ENCODE measurements at places on chromosomes 3 and 15.

DNA sequence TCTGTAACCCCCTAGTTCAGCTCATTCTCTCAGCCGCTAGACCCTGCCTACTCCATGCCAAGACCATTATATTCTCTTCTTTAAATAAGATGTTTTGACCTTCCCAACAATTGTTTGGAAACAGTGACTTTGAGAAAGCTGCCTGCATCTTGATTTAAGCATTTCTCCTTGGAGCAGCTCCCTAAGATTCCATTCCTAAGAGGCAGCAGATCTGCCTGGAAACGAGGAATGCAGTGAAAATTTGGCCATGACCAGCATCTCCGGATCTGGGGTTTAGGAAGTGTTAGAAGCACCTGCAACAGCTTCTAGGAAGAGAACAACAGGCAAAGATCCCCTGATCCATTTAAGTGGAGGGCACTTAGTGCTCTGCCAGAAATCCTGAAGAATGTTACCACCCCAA is 235.7 kb downstream of the NTRK3 start:
- DNase-seq, result peak; percentile 13

DNA sequence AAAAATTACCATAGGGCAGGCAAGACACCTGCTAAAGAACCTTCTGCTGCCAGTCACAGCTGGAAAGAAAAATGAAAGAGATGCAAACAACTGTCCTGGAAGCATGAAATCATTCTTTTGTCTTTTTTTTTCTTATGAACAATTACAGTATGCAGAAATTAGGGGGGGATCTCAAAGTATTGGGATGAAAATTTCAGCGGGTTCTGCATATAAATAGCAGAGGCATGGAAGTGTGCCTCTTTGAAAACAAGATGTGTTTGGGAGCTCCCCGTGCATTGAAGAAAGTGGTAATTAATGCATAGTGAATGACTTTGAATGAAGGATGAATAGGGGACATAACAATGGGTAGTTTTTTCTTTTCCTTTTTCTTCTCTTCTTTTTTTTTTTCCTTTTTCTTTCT is 431.2 kb downstream of the SOX2 start:
- DNase-seq, result no peak

- DNase-seq, result peak; percentile 90
These were observed 398.3 kb downstream of the MFSD1 start for GRCh38 chr3:159200176-159200575.

- DNase-seq, result no peak
These were observed 66.7 kb downstream of the SLC24A1 start for GRCh38 chr15:65688462-65688861.

GRCh38 chr3:47365213-47366153 is 15.3 kb upstream of the PTPN23 start:
- peak; percentile 82 for DNase-seq

- DNase-seq, result no peak
These were observed 8.3 kb downstream of the MUC4 start for GRCh38 chr3:195803289-195803908.

- DNase-seq, result no peak
These were observed 1.6 kb downstream of the MUSTN1 start for GRCh38 chr3:52833202-52833601.

DNA sequence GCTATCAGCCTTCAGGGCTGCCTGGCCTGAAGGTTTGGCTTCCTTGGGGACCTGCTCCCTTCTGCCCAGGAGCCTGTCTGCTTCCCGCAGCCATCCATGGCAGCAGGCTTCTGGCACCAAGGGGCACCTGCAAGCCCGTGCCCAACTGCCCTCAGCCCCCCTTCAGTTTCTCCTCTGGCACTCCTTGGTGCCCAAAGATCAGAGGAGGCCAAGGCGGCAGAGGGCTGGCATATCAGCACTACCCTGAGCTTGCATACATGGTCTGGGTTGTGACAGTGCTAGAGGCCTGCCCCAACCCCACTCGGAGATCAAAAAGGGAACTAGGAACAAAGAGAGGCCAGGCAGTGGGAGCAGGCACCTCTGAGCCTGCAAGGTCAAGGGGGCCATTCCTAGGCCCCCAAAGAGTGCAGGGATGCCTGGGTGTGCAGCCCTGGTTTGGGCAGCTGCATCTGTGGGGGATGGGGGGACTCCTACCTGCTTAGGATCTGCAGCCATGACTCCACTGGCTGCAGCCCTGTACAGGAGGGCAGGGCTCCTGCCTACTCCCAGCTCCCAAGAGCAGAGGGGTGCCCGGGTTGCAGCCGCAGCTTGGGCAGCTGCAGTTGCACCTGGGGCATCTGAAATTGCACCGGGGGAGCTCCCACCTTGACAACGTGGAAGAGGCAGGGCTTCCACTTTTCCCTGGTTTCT is 76.2 kb upstream of the TP63 start:
- no peak for DNase-seq

DNA sequence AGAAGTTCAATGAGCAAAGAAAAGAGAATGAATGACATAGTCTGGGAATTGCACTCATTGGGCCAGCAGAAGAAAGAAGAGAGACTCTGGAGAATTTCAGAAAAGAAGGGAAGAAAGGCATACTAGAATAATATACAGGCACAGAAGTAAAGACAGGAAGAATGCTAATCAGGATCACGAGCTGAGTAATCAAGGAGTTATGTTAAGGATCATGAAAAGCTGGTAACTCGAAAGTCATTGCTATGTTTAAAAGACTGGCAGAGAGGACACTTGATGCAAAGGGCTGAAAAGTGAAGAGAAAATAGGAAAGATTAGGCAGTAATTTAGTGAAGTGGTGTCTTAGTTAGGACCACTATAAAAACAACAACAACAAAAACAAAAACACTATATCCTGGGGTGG is 284.1 kb downstream of the ZBBX start:
- no peak for DNase-seq

DNA sequence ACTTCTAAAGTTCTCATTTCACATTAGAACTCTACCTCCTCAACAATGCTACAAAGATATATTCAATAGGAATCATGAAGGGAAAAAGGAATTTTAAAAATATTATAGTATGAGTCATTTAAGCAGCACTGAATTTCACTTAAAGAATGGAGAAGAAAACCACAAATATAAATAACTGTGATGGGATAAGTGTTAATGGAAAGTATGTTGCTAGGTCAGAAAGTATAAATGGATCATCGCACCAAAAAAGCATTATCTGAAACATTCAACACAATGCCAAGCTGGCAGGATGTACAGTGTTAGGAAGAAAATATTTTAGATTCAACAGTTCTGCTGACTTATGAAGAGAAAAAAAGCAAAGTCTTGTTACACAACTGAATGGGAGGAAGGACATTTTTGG is 101.4 kb downstream of the TFG start:
- peak; percentile 81 for DNase-seq

- DNase-seq, result peak; percentile 66
These were observed 550 bp downstream of the CCDC9B start for GRCh38 chr15:40340038-40340739.

- DNase-seq, result no peak
These were observed 94.7 kb upstream of the PLXND1 start for GRCh38 chr3:129701161-129701560.

All from EL (cell line).